ENCODE measurements at places on chromosomes 2 and 18.

- no peak for DNase-seq
Measured at GRCh38 chr2:190528521-190529001, 6.0 kb downstream of the NEMP2 start.

GRCh38 chr2:168471163-168471475, 15.0 kb downstream of the CERS6 start:
- DNase-seq: no peak

DNA sequence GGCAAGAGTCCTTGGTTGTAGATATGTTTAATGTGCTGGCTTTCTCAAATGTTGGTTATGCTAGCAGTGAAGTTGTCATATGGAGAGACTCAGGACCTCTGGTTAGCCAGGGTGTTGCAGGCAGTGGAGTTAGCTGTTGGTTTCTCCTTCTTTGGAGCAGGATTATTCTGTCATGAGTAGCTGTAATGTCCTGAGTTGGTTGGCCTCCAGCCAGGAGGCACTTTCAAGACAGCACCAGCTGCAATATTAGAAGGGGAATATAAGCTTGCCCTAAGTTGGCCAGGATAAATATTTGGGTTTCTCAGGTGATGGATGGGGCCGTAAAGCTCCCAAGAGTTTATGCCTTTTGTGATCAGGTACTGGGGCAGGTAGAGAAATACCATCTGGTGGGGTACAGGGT, 65.5 kb downstream of the MSTN start:
- no peak for DNase-seq

DNA sequence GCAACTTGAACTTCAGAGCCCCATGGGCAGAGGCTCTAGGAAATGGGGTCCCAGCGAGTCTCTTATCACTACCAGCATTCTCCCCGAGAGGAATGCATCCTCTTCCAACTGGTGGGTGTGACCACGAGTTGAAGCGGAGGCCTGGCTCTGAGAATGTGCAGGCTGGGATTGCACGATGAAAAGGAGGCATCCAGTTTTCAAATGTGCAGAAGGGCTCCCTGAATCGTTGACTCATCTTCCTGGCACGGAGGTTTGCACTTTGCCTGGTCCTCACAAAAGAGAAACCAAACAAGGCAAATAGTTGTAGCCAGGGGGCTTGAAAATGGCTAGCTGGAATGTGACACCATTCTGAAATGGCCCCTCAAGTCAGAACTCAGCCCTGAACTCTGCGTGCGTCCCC, 216.7 kb downstream of the GLI2 start:
- no peak for DNase-seq

GRCh38 chr2:121366040-121366439, 81.0 kb upstream of the TFCP2L1 start:
- no peak for DNase-seq

GRCh38 chr18:64419156-64419555, 270.3 kb upstream of the LINC00305 start:
- no peak for DNase-seq

- DNase-seq: peak; percentile 57
Measured at GRCh38 chr2:214481204-214481603, 70.3 kb downstream of the VWC2L start.

DNA sequence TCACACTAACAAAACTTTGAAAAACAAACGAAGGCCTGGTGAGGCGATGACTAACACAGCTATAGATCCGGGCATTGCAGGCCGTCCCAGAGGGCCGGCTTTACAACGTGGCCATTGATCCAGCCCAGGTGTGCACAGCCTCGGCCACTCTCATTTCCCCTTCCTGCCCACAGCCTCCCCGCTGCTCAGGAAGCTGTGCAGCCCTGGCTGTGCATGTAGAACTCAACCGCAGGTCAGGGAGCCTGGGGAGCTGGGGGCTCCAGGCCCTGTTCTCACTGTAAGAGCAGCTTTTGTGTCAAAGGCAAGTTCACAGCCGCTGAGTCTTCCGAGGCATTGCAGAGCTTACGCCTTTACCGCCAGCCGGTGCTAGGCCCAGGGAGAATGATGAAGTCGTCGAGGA, 87.2 kb downstream of the LONRF2 start:
- DNase-seq: no peak

DNA sequence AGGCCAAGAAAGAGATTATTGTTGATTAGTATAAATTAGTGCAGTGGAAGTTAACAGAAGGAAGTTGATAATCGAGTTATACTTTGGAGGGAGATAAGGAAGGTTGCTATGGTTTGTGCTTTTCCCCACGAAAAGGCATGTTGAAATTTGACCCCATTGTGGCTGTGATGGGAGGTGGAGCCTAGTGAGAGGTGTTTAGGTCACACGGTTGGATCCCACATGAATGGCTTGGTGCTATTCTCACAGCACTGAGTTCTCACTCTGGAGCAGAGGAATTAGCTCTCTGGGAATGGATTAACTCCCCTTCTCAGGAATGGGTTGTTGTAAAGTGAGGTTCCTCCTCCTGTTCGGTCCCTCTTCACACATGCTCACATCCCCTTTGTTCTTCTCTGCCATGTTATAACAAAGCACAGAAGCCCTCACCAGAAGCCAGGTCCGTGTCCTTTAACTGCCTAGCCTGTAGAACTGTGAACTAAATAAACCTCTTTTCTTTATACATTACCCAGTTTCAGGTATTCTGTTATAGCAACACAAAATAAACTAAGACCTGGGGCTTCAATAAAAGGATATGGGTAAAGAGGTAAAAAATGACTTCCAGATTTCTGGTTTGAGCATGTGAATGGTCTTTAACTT, 21.9 kb downstream of the PIGN start:
- no peak for DNase-seq

DNA sequence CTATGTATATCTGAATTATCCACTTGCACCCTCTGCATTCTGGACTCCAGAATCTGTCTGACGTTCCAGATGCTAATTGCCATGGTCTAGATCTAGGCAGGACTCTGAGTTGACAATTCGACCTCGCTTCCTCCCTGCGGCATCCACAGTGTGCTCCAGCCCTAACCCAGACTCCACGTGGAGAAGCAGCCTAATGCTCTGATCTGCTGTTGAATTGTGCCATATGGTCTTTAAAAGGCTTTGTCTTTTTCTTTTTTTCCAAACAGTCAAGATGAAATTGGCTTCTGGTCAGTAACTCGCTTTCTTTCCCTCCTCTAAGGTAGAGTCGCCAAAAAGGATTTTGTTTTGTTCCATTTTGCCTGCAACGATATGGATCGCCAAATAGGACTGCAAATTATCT, 752.6 kb upstream of the ID2 start:
- no peak for DNase-seq

DNA sequence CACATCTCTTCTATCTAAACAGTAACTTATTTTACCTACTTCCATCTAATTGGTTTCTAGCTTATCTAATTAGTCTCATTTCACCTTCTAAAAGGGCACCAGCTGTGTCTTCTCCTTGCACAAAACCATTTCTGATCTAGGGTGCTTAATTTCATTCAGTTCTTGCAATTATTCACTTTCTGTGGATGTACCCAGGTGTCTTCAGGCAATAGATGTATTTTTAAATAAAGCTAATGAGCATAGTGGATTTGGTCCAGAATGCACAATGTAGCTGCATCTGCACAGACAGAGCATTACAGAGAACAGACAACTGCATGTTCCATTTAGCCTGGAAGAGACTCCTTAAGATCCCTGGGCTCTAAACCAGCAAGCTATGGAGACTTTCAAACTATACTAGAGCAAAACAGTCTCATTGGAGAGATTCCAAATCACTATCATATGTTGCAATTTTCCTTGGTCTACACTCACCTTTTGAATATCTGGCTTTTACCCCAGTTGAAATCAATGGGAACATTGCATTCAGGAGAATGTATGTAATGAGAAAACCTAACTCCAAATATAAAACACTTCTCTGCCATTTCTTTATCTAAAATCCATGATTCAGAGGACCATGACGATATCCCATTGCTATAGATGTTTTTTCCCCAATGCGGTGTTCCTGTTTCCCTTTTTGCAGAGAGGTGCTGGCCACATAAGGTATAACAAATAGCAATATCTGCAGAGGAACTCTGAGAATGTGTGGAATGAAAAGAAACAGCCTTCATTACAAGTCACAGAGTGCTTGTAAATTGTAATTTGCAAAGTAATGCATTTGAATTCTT, 3.5 kb upstream of the RFX8 start:
- no peak for DNase-seq

DNA sequence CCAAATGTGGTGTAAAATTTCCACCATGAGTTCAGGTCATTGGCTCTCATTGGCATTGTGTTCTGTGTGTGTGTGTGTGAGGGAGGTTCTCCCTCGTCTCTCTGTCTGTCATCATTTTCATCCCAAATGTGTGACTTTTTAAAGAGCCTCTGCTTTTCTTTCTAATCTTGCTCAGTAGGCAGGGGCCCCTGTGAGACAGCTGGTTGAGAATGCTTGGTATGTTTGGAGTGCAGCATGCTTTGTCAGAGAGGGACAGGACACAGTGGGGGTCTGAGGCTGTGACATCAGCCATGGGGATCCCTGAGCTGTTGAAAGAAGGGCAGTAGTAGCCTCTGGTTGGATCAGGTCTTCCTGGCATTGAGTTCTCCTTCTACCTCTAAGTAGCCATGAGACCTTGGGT, 10.6 kb downstream of the PTPRM start:
- no peak for DNase-seq

GRCh38 chr18:36759167-36759776, 69.5 kb downstream of the TPGS2 start:
- no peak for DNase-seq

DNA sequence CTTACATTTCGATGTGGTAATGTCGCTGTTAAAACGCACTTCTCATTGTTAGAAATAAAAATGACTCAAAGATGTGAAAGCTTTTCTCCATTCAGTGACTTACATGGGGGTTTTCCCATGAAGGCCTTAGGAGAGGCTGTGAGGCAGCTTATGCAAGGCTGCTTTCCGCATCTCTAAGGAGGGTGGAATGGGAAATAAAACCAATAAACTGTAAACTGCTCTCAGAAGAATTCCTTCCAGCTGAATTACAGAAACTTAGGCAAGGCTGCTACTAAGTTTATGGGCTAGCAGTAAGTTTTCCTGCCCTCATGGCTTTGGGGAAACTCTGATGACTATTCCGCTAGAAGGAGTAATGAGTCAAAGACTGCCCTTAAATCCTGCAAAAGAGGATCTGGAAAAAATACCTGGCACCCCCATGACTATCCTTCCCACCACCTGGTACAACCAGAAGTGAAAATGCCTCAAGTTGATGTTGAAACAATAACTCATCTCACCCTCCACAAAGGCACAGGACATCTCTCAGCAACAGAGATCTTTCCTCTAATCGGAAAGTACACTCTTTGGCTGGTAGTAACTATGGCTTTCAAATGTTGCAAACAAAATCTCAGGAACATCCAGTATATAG, 97.7 kb upstream of the SMAD7 start:
- no peak for DNase-seq

Measured in NCI-H187 (cell line).